Glutamatergic neuron (in vitro differentiated cells): ENCODE measurements at places on chromosomes 13 and 19. TPM values are rescaled to one million over a fixed set of nuclear protein-coding genes. Genes with fewer than 3 reads are reported as not detected.

Gene TINCR
- 1.0 TPM for total RNA-seq

Gene MTUS2
- 6.8 TPM for total RNA-seq

Gene KCNRG
- total RNA-seq: 0.83 TPM

Gene PSG4
- not detected for total RNA-seq

Gene GSX1
- total RNA-seq: not detected

Gene CEBPA
- 0.66 TPM for total RNA-seq

Gene LILRB2
- 0.54 TPM for total RNA-seq

Gene TMEM143
- total RNA-seq: 11.9 TPM

Gene ZNF681
- 8.1 TPM for total RNA-seq

Gene DHDH
- not detected for total RNA-seq

Gene CALR3
- total RNA-seq: not detected

Gene ZSWIM9
- total RNA-seq: 6.7 TPM

Gene MARK4
- total RNA-seq: 110 TPM

Gene LINGO3
- total RNA-seq: 0.25 TPM

Gene FFAR3
- total RNA-seq: not detected

Gene ZNF471
- 18.7 TPM for total RNA-seq

Gene CYP2F1
- total RNA-seq: not detected

Gene LGALS4
- total RNA-seq: not detected

Gene S1PR4
- total RNA-seq: not detected

Gene RB1
- total RNA-seq: 50.3 TPM

Gene LMTK3
- 36.3 TPM for total RNA-seq
